ENCODE measurements at places on chromosomes 6 and 20.
A peak's percentile ranks its signal among the peaks of the same experiment; 100 is the strongest.

- DNase-seq, result no peak
Measured at GRCh38 chr20:33010133-33010504, 2.6 kb downstream of the BPIFB2 start.

DNA sequence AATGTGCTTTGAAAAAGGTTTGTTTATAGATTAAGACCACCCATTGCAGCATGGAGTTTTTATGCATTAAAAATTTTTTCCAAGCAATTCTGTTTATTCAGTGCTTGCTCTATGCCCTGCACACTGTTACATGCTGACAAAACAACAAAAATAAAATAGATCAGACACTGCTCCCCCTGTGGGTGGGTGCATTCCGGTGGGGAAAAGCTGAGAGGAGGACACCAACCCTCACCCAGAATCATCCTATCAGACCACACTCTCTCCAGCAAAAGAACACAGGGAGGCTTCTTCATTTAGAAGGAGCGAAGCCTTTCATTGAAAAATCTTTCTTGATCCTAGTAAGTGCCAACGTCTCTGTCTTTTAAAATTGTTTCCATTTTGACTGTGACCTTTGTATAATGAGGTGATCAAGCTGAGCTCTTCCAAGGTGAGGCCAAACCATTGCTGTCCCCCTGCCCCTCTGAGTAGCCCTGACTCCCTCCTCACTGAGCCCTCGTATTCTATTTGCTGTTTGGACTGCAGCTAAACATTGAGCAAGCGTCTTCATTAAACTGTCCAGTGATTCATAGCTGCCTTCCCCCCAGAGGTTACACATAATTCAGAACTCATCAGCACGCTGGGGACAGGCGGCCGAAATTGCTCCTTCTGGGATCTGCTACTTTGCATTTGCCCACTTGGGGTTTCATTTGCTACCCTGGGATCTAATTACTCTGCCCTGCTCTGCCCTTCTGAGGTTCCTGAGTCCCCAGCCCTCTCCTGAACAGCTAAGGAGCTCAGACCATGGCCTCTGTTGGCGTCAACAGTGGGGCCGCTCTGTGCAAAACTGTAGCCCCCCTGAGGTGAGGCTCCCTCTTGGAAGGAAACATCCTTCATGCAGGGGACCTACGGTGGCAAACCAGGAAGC lies 102.4 kb downstream of the F13A1 start:
- no peak for DNase-seq

DNA sequence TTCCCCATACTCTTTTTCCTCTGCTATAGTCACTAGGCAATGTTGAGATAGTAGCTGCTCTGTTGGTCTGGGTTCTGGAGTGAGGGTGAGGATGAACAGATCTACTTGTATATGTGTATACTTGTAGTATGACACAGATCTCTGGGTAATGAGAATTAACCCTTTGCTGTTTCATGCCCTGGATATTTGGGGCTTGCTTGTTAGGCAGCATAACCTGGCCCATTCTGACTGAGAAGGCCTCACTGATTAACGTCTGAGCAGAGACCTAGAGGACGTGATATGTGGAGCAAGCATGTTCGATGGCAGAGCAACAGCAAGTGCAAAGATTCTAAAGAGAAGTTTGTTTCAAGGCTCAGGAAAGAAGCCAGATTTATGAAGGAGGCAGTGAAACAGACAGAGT lies 94.4 kb downstream of the TRMT6 start:
- DNase-seq, result no peak

DNA sequence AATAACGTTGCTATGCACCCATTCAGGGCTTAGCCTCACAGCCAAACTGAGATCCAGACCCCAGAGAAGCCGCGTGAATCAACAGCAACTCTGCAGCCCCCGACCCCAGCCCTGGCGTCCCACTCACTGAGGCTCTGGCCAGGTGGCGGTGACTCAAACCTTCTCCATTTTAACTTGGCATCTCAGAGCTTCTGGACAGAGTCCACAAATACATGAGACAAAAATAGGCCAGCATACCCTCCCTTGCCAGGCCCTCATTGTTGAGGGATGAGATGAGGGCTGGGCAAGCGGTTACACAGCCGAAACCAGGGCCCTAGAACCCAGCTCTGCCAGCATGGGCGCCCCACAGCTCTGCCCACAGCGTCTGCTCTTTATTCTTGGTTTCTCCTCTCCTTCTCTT lies 118.4 kb downstream of the MYLK4 start:
- DNase-seq, result no peak

DNA sequence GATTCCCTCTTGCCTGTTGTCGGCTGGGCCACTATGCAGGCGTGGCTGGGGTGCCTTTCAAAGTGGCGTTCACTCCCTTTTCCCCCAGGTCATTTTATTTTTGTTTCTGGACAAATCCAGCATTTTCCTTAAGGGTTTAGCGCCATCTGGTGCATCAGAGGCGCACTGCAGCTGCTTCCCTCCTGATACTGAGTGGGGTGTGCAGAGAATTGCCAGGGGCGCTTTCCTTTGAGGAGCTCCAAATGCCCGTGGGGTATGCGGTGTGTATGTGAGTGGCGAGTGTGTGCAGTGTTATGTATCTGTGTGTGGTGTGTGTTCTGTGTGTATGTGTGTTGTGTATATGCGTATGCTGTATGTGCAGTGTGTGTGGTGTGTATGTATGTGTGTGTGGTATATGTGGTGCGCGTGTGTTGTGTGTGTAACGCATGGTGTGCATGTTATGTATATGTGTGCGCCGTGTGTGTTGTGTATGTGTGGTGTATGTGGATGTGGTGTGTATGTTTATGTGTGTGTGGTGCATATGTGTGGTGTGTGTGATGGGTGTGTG lies 100.1 kb upstream of the AGPAT4 start:
- peak; percentile 39 for DNase-seq

- no peak for DNase-seq
Measured at GRCh38 chr20:43565758-43566104, 6.9 kb downstream of the SGK2 start.

DNA sequence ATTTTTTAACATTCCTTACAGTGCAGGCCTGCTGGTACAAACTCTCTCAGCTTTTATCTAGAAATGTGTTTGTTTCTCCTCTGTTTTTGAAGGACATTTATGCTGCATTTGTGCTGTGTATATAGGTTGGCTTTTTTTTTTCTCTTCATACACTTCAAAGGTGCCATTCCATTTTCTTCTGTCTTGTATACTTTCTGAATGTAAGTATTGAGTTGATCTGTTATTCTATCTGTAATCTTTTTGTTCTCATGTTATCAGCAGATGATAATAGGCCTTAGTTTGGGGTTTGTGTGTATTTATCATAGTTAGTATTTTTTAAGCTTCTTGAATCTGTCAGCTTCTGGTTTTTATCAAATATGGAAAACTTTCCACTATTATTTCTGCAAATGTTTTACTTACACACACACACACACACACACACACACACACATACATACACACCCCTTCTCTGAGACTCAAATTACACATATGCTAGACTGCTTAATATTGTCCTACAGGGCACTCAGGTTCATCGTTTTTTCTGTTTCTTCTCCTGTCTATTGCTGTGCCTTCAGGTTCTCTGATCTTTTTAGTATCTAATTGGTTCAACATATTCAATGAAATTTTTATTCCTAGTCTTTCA lies 74.6 kb downstream of the RPP40 start:
- DNase-seq, result no peak

- DNase-seq, result no peak
Measured at GRCh38 chr20:49969946-49970345, 12.8 kb upstream of the SNAI1 start.

GRCh38 chr6:4727217-4727616 lies 49.0 kb upstream of the CDYL start:
- no peak for DNase-seq

GRCh38 chr6:91213229-91213901 lies 626.5 kb upstream of the MAP3K7 start:
- DNase-seq, result no peak

GRCh38 chr6:128363020-128363813 lies 157.2 kb downstream of the PTPRK start:
- DNase-seq, result no peak

DNA sequence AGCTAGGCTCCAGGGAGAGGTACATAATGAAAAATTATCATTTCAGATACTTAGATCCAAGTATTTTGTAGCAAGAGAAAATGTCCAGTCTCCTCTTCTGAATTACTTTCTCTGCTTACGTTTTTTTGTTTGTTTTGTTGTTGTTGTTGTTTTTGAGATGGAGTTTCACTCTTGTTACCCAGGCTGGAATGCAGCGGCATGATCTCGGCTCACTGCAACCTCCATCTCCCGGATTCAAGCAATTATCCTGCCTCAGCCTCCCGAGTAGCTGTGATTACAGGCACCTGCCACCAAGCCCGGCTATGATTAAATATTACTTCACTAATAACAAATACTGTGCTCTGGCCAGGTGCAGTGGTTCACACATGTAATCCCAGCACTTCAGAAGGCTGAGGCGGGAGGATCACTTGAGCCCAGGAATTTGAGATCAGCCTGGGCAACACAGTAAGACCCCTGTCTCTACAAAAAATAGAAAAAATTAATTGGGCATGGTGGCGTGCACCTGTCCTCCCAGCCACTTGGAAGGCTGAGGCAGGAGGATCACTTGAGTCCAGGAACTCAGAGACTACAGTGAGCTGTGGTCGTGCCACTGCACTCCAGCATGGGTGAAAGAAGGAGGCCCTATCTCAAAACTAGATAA lies 155.0 kb upstream of the JARID2 start:
- no peak for DNase-seq

- no peak for DNase-seq
Measured at GRCh38 chr6:13553646-13554045, 20.8 kb upstream of the SIRT5 start.

GRCh38 chr6:53530346-53530745 lies 14.6 kb downstream of the GCLC start:
- DNase-seq, result no peak

DNA sequence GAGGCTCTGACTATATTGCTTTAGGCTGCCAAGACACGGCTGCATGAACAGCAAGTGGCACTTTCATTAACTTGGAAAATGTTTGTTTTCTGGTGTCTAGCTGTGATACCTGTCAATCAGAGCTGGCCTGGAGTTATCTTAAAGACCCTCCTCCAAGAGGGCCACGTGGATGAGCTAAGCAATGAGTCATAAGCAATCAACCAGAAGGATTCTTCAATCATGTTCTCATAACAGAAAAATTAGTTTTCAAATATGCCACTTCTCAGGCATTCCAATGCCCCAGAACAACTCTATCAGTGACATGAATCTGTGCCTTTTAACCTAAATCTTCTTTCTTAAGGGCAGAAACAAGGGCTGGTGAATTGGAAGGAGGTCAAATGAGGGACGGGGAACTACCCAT lies 283.0 kb downstream of the HTR1B start:
- no peak for DNase-seq

DNA sequence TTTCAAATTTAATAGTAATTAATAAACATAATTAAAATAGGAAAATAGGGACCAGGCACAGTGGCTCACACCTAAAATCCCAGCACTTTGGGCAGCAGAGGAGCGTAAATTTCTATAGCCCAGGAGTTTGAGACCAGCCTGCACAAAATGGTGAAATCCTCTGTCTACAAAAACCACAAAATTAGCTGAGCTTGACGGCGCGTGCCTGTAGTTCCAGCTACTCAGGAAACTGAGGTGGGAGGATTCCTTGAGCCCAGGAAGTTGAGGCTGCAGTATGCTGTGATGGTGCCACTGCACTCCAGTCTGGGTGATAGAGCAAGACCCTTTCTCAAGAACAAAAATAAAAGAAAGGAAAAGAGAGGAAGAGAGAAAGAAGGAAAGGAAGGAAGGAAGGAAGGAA lies 1387.0 kb upstream of the ADGRB3 start:
- no peak for DNase-seq

DNA sequence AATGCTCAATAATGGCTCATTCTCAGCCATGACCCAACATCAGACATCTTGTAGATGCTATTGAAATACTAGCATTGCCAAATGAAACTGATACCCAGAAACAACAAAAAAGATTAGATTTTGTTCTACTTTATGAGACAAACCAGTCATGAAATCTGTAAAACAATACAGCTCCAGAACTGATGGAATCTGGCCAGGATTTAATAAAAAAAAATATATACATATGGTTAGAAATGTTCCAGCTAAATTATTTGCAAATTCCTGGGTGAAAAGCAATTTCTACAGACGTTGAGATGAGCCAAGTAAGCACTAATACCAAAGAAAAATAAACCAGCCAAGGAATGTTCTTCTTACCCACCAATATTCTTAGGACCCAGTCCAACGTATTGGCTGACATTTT lies 201.3 kb downstream of the EPHA7 start:
- DNase-seq, result no peak

DNA sequence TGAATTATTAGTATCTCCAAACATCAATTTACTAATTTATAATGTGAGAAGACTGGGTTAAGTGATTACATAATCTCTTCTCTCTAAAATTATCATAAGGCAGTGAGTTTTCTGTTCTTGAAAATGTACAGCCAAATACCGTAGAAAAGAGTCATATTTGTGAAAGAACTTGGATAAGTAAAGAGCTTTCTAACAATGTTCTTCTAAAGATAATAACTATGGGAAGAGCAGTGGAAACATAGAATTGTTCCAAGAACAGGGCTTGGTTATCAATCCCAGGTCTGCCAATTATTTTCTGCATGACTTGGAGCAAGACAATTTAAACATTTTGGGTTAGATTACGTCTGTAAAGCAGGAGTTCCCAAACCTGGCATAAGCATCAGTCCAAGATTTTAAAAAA lies 198.1 kb upstream of the SGK1 start:
- no peak for DNase-seq

- DNase-seq, result no peak
Measured at GRCh38 chr6:129672341-129672682, 37.7 kb downstream of the ARHGAP18 start.

GRCh38 chr6:116247285-116247684 lies 6.6 kb downstream of the TSPYL4 start:
- no peak for DNase-seq

- DNase-seq, result peak; percentile 52
Measured at GRCh38 chr20:17612287-17612991, 42.6 kb downstream of the DSTN start.

DNA sequence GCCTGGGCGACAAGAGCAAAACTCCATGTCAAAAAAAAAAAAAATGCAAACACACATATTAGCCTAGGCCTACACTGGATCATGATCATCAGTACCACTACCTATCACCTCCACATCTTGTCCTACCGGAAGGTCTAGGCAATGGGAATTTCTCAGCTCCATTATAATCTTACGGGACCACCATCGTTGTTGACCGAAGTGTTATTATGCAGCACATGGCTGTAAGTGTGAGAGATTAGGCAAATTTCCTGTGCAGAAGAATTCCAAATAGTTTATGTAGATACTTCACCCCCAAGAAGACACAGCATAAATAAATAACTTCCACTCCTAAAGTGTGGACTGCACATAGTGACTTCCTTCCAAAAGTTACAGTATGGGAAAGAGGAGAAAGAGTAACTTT lies 16.8 kb upstream of the KIAA1755 start:
- no peak for DNase-seq

DNA sequence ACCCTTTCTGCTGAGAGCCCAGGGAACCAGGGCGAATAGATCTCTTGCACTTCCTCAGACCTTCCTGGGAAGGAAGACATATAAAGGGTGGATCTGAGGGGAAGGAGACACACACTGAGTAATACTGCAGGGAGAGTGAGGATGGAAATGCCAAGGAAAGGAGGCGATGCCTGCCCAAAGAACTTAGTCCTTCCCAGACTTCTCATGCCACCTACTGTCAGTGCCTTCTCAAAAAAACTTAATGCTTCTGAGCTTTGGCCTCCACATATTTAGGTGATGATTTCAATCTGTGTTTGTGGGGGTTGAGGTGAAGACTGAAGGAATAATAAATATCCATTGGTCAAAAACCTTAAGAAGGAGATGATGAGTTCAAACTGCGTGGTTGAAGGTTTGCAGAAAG lies 9.7 kb downstream of the BTN3A1 start:
- no peak for DNase-seq

- no peak for DNase-seq
Measured at GRCh38 chr20:63315731-63316491, 22.9 kb downstream of the COL20A1 start.
